ENCODE measurements at places on chromosomes 4 and X.

DNA sequence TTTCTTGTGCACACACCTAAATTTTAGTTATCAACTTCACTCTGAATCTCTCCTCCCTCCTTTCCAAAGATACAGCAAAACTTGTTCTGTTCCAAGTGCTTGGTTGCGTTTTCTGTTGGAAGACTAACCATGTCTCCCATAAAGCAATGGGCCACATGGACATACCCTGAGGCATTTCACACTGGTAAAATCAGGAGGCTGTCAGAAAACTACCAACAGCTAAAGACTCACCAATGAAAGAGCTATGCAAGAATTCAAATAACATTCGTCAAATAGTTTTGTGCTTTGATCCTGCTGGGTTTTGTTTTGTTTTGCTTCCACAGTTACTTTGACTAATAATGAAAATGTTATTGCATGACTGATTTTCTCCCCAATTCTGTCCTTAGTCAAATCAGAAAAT, 46.0 kb downstream of the PHEX start:
- DNase-seq: no peak

DNA sequence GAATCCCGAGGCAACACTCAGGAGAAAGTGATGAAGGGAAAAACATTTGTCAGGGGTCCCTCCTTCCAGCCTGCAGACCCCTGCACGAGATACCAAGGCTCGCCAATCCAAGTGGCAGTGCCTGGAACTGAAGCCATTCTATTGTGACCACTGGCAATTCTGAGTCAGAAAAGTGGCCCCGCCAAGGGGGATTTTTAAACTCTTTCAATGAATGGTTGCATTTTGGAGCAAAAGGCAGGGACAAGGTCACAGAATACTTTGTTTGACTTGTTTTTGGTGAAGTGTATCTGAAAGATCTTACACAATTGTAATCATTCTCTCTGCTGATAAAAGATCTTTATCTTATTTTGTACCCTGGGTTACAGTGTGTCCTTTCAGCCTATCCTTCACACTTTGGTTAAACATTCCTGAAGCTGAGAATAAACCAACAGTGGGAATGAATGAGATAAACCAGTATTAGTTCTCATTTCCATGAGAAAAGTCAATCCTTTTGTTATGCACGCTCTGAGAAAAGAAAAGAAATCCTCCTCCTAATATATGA, 115.9 kb upstream of the PDLIM3 start:
- DNase-seq: no peak

- DNase-seq: no peak
These were observed 497 bp downstream of the HPGD start for GRCh38 chr4:174521800-174522182.

DNA sequence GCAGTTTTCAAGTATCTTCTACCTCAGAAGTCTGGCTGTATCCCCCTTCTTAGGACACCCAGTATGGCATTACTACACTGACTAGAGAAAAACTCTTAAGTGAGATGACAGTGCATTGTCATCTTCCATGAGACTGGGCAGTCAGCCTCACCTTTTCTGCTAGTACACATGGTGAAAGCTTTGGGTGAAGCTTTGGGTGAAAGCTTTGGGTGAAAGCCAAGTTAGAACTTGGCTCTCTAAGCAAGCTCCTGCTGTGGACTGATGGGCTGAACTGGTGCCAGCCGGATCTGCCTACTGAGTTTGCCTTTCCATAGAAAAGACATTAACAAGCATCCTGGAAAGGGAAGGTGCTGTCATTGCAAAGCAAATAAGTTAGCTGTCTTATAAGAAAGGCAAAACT, 8.8 kb downstream of the EPHA5 start:
- DNase-seq: peak; percentile 59

DNA sequence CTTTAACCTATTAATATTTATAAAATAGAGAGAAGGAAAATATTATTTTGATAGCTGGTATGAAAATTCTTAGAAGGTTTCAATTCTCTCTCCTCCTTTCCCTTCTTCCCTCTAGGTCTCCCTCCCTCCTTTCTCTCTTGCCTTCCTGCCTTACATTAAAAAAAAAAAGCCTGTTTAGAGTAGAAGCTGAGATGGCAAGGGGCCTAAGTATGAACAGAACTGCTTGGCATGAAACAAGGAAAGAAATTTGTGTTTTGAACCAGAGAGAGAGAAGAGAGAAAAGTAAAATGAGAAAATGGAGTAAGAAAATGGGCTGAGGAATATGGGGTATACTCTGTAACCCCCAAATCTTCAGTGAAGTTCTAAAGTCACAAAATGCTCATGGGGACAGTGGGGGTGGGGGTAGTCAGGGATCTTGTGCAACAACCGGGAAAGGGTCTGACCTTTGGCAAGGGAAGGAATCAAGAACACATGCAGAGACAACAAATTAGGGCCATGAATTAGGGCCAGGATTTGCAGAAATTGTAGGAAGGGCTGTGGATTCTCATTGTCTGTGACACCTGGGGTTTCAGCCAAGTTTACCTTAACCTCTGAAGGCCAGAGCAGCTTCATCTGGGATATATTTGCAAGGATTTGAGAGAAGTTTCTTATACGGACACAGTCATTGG, 30.6 kb downstream of the SUPT20HL2 start:
- no peak for DNase-seq

GRCh38 chr4:53907772-53908171, 156.6 kb downstream of the CHIC2 start:
- no peak for DNase-seq

GRCh38 chrX:19968276-19968675, 22.6 kb downstream of the BCLAF3 start:
- no peak for DNase-seq

DNA sequence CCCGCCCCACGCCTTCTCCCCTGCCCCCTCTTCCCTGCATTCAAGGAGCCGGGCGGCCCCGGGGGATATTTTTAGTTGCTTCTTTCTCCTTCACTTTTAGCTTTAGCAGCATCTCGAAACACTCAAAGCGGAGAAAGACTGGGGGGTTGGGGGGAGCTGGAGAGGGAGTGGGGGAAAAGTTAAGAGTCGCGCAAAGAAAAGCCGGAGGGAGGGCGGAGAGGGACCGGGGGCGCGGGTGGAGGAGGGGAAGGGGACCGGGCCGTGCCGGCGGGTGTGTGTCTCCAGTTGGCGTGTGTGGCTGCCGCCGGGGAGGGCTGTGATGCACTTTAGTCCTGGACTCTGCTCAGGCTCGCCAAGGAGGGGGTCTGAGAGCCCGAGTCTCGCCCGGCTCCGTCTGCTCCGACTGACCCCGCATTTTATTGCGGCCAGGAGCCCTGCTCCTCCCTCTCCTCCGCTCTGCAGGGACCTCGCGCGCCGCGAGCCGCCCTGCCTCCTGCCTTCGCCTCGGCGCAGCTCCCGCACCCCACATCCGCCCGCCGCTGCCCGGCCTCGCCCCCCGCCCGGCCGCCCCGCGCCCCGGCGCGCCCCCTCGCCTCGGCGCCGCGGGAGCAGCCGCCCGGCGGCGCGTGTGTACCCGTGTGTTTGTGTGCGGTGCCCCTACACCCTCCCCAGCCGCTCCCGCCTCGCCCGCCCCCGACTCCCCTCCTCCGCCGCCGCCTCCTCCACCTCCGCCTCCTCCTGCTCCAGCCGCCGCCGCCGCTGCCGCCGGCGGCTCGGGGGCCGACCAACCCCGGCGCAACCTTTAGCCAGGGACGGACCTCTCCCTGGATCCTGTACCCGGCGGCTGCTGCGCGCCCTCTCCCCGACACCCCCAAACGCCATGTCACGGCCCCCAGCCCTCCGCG, 1.4 kb downstream of the ZNF827 start:
- DNase-seq: no peak

- no peak for DNase-seq
These were observed 691.5 kb upstream of the POU3F4 start for GRCh38 chrX:82816562-82816961.

DNA sequence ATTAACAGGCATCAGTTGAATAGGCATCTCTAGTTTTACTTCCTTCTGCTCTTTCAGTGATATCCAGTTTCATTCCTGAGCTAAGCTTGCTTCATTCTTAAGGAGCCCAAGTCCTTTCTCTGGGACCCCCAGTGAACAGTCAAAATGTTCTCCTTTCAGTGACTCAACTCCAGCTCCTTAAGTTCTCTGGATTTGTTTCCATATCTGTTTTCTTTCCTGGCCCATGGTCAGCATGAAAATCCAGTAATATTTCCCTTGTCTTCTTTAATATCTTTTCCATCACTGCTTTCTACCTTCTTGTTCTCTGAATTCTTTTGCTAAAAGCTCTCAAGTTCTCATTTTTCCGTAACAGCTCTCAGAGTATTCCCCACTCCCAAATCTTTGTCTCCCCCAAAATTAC, 25.5 kb downstream of the ADGRL3 start:
- DNase-seq: no peak

DNA sequence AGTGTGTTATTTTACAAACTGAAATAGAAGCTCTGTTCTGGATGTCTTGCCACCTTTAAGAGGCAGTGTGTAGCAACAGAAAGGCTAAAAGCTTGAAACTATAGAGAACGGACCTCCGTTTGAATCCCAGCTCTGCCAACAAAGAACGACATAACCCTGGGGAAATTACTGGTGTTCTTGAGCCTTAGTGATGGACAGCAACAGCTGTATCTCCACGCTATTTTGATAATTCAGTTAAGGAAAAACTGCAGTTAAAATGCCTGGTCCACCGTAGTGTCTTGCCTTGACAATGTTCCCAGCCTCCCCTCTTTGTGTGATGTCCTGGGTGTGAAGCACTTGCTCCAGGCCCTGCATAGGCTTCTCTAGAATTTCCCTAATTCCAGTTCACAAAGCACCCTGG, 256.8 kb upstream of the HS3ST1 start:
- DNase-seq: no peak

- DNase-seq: no peak
These were observed 153.3 kb upstream of the USP9X start for GRCh38 chrX:40931921-40932320.
